ENCODE measurements at places on chromosomes 2 and 18.

- no peak for DNase-seq
Measured at GRCh38 chr2:176128172-176128981, 1.1 kb upstream of the HOXD8 start.

GRCh38 chr2:71067567-71068217, 756 bp upstream of the NAGK start:
- no peak for DNase-seq

- DNase-seq = no peak
Measured at GRCh38 chr2:211766689-211767088, 771.9 kb downstream of the ERBB4 start.

GRCh38 chr2:30230497-30231211, 680 bp upstream of the LBH start:
- peak; percentile 46 for DNase-seq

Data from AG20443 (cell line).